ENCODE measurements at places on chromosomes 1 and 21.

DNA sequence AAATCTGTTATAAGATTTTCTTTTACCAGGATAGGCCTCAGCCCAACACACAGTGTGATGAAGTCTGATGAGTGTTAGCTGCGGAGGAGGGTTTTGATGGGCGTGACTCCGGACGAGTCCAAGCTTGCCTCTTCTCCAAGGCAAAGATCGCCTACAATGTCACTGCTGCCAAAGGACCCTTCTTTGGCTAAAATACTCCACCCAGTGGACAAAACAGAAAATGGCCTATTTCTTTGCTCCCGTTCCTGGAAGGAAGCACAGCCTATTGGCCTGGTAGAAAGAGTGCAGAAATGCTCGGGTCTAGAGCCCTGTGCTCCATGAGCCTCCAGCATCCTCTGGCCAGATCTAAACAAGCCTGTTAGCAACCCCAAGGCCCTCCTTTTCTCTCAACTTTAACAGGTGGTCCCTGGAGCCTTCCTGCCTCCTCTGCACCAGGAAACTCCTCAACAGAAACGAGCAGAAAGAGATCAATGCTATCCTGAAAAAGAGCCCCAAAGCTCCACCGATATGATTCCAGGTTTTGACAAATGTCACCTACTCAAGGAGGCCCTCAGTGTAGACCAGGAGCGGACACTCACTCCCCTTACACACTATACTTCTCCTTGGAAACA lies 3.4 kb upstream of the CASQ2 start:
- DNase-seq: peak; percentile 15

DNA sequence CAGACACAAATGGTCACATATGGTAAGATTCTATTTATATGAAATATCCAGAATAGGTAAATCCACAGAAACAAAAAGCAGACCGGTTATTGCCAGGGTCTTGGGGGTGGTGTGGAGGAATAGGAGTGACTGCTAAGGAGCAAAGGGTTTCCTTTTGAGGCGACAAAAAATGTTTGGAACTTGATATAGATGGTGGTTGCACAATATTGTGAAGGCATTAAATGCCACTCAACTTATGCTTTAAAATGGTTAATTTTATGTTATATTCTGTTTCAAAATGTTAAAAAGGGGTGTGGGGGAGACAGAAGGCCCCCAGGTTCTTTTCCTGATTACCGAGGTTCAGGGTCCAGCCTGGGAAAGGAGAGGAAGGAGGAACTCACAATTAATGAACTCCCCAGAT lies 304.4 kb downstream of the RRAGC start:
- no peak for DNase-seq

GRCh38 chr1:30305061-30305460 lies 418.3 kb downstream of the MATN1 start:
- no peak for DNase-seq

GRCh38 chr21:45979651-45980050 lies 1.9 kb upstream of the COL6A1 start:
- no peak for DNase-seq

DNA sequence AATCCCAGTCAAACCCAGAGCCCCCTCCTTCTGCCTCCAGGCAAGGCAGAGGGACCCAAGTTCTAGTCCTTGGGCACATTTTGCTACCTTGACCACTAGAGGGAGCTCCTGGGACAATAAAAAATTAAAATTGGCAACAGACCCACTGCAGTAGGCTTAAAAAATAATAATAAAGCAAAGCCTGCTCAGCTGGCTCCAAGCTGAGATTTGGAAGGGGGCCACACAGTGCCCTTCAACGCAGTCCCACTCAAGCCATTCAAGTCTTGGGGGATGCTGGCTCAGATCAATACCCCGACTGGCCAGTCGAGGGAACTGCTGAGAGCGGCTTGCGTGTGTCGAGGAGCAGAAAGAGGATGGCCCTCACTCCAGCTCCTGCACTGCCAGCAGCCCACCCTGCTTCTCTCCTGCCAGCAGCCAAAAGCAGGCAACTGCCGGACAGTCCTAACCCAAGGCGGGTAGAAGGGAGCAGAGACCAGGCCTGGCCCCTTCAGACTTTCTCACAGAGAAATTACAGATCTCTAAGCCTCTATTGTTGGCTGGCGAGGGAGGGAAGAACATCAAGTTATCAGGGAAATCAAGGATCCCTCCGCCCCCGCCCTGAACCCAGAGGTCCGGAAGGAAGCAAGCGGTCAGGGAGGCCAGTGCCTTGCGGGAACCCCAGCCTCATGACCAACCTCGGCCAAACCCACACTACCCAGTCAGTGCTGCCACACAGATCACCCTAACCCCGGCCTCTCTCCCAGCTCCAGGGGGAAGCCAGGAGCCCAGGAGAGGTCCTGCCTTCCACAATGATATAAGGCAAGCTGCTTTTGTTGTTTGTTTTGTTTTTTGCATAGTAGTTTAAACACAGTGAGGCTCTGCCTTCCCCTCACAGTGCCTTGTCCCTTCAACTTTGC lies 4.9 kb upstream of the ALDH4A1 start:
- DNase-seq: peak; percentile 82

DNA sequence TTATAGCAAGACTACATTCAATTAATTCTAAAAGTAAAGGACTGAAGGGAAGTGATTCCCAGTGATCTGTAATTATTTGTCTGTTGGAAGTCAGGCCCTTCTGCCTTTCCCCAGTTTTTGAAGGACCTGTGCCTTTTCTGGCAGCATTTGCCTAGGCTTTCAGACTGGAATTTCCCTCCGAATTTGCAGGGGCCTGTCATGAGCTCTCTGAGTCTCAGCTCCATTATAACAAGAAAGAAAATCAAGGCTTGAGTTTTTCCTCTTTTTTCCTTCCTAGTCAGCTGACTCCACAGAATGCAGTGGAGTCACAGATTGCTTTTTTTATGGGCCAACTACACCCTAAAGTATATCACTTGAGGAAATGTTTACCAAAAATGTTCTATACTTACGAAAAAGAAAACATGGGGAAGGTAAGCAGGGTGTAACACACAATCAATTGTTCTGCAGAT lies 1.1 kb downstream of the NR5A2 start:
- no peak for DNase-seq

GRCh38 chr1:215095524-215095923 lies 13.0 kb downstream of the KCNK2 start:
- no peak for DNase-seq

DNA sequence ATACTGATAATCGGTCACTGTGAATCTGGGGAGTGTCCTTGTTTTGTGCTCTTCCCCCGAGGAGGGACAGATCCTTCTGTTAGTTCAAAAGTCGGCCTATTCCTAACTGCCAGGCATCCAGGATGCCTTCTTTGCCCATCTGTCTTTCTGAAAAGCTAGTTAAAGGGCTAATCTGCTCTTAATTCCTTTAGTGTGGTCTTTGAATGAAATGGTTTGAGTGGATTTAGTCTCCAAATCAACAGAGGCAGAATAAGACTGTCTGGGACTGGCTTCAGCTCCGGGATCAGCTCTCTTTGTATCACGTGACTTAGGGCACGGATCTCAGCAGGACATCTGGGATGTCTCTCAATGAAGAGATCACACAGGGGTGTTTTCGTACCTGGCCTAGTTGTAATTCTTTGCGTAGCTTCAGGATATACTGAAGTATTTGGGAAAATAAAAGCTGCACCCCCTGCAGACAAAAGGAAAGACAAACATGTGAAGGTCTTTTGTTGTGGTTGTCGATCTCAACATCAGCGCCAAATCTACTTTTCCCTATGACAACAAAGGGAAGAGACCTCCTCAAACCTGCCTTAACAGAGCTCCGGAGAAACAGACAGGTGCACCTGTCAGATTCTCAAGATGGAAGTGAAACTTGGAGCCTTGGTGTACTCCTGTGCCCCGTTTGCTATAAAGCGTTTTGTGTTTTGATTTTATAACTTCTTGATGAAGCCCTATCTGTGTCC lies 97.9 kb downstream of the ERG start:
- DNase-seq: no peak

DNA sequence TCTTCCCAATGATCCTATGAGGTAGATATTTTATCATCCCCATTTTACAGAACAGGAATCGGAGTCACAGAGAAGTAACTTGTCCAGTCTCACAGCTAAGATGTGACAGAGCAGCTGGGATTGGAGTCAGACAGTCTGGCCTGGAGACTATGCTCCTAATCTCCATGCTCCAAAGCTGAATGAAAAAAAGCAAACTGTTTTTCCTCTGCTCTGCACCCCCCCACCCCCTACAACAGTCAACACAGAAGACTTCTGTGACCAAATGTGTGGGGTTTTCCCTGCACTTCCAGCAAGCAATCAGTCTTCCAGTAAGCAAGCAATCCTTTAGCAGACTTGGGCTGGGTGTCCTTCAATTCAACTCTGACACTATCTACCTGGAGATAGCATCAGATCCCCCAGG lies 33.2 kb downstream of the KIRREL1 start:
- no peak for DNase-seq

- no peak for DNase-seq
Observed at GRCh38 chr1:225851805-225852204, 30.4 kb downstream of the TMEM63A start.

GRCh38 chr1:93829061-93829460 lies 49.9 kb downstream of the DNTTIP2 start:
- no peak for DNase-seq

GRCh38 chr21:44071359-44072104 lies 35.7 kb upstream of the PWP2 start:
- DNase-seq: no peak

Measured in CD4-positive, alpha-beta T cell treated with Interleukin-12 subunit alpha and Interleukin-12 subunit beta, for 1 hour (primary cell).